ENCODE measurements at places on chromosomes 6 and 20.

- peaks cover 3% of the 10 kb centered on the region for H3K27me3 ChIP-seq
- H3K4me1 ChIP-seq, result no peaks in the 10 kb centered on the region
- no peaks in the 10 kb centered on the region for H3K36me3 ChIP-seq
- no peak for DNase-seq
- no peak overlapping the region for H3K4me3 ChIP-seq
- H3K27ac ChIP-seq, result no peak overlapping the region
These were observed 64.2 kb downstream of the TFAP2A start for GRCh38 chr6:10350720-10351119.

- no peak for DNase-seq
- H3K4me3 ChIP-seq, result no peak overlapping the region
- no peaks in the 10 kb centered on the region for H3K4me1 ChIP-seq
- H3K27me3 ChIP-seq, result peaks cover under 1% of the 10 kb centered on the region
These were observed 42.7 kb upstream of the SLC22A2 start for GRCh38 chr6:160301339-160301738.

- H3K27me3 ChIP-seq, result no peaks in the 10 kb centered on the region
- no peak overlapping the region for H3K27ac ChIP-seq
These were observed 19.1 kb downstream of the TGM3 start for GRCh38 chr20:2314759-2315439.

DNA sequence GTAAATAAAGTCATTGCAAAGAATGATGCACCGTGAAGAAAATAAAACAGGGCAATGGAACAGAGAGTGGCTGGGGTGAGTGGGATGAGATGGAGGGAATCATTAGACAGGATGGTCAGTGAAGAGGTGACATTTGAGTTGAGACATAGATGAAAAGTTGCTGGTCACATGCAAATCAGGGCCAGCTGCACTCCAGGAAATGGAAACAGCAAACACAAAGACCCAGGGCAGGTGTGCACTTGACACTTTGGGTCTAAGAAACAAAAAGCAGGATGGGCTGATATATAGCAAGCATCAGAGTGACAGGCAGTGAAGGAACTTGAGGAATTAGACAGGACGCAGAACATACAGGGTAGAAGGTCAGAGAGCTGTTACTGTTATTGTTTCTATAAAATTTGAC, 171.5 kb upstream of the RIPOR2 start:
- no peak overlapping the region for H3K27ac ChIP-seq
- no peaks in the 10 kb centered on the region for H3K4me1 ChIP-seq
- no peak overlapping the region for H3K4me3 ChIP-seq
- no peak for DNase-seq
- peaks cover 74% of the 10 kb centered on the region for H3K36me3 ChIP-seq

- no peak overlapping the region for H3K4me3 ChIP-seq
- DNase-seq, result no peak
- H3K4me1 ChIP-seq, result no peaks in the 10 kb centered on the region
- H3K27ac ChIP-seq, result no peak overlapping the region
- no peaks in the 10 kb centered on the region for H3K36me3 ChIP-seq
These were observed 52.4 kb upstream of the NXT1 start for GRCh38 chr20:23298155-23298554.

DNA sequence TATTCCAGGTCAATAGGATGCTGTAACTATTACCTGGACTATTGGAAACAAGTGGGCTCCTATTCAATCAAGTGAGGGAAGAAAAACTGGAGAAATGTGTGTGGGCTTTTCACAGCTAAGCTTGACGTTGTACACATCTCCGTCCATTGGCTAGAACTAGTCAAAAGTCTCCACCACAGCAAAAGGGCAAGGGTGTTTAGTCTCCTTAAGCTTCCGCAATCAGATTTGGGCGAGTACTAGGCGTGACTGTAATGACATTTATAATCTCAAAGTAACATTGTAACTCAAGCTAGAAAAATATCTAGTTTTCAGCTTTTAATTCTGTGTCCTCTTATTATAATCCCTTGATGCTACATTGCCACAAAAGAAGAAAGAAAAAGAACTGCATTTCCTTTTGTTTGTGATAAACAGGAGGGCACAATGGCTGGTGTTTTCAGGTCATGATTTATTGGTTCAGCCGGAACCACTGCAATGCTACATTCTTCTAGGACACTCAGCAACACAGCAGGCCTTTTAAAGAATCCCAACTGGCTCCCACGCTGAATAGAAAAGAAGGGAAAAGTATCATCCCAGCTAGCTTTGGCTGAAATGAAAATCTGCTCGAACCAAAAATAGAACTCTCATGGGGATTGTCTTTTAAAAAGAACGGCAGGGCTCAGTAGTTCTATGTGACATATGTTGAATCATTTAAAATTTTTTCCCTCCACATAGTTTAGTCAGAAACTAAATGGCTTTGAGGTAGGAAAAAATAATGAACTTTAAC, 387.7 kb downstream of the BTBD3 start:
- H3K27ac ChIP-seq, result no peak overlapping the region
- H3K36me3 ChIP-seq, result no peaks in the 10 kb centered on the region
- no peak overlapping the region for H3K4me3 ChIP-seq
- H3K27me3 ChIP-seq, result no peaks in the 10 kb centered on the region

DNA sequence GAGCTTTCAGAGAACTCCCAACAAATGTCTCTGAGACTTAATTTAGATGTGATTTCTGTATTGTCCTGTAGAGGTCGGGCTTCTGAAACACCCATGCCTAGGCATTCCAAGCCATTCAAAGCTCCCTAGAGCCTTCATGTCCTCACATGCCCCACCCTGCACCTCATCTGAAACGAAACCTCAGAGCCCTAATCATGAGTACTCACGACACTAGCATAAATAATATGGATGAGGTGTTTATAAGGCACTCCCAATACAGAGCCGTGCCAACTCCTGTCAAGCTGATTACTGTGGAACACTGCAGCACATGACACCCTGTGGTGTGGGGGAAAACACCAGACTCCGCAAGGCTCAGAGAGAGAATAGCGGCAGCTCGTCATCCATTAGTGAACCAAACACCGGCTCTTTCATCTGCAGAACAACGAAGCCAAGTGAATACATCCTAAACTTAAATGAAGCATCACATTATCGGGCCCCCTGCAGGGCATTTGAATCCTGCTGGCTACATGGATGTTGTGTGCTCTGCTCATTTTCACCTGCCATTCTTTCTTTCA, 83.8 kb downstream of the FNDC1 start:
- H3K27me3 ChIP-seq, result no peaks in the 10 kb centered on the region
- no peaks in the 10 kb centered on the region for H3K36me3 ChIP-seq
- no peak for DNase-seq
- no peak overlapping the region for H3K4me3 ChIP-seq
- H3K27ac ChIP-seq, result no peak overlapping the region

DNA sequence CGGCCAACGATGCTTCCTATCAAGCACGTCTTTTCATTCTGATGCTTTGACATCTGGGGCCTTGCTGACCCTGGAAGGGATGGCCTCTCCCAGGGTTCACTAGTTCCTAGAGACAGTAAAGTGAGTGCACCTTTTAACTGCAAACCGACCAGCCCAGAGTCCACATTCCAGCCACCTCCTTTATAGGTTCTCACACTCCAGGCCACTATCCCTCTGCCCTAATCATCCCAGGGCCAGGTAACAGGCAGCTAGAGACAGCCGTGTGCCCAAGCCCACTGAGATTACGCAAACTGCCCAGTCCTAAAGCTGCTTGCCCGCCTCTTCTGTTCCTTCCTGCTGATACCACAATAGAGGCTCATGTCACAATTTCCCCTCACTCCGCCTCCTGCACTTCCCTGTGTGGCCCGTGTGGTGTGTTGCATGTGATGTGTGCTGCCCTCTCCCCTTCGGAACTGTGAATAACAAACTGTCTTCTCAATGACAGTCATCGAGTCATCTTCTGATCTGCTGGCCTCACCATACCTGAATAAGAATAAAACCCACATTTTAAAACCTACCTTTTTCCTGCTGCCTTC, 123.7 kb upstream of the EXOC2 start:
- DNase-seq, result no peak
- H3K27ac ChIP-seq, result no peak overlapping the region

- H3K27me3 ChIP-seq, result no peaks in the 10 kb centered on the region
- no peaks in the 10 kb centered on the region for H3K36me3 ChIP-seq
- H3K27ac ChIP-seq, result no peak overlapping the region
- DNase-seq, result no peak
These were observed 23.1 kb downstream of the LBP start for GRCh38 chr20:38369389-38369788.

DNA sequence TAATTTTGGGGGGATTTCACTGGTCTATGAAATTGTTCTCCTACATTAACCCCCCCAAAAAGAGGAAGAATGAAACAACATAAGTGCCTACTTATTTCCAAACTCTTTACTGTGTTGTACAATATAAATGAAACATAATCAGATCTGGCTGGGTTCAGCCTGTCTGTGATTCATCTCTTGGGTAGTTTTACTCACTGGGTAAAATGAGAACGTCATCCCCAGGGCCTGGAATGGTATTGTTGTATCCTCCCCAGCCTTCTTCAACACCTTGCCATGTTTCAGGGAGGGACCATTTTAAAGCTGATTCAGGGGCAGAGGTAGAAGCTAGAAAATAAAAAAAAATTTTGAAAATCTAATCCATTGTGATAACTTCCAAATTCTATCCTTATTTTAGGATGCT, 256.7 kb downstream of the PKHD1 start:
- H3K4me1 ChIP-seq, result no peaks in the 10 kb centered on the region
- H3K4me3 ChIP-seq, result no peak overlapping the region
- H3K27ac ChIP-seq, result no peak overlapping the region
- H3K27me3 ChIP-seq, result no peaks in the 10 kb centered on the region
- no peak for DNase-seq
- no peaks in the 10 kb centered on the region for H3K36me3 ChIP-seq

DNA sequence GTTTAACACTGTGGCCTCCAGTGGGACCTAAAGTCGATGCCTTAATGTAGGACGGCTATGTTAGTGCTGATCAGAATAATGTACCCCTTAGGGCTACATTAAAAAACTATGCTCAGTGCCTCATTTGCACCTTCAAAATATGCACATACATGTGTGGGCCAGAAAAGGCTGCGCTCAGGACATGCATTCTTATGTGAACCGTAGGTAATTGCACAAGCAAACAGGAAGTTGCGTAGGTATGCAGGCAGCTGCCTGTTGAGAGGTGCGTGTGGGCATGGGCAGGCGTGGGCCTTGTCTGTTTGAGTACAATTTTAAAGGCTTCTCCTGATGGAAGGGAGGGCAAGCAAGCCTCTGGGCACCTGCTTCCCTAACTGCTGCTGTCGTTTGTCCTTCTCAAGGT, 116.2 kb upstream of the JAG1 start:
- H3K4me3 ChIP-seq, result no peak overlapping the region
- no peak for DNase-seq
- no peaks in the 10 kb centered on the region for H3K4me1 ChIP-seq

DNA sequence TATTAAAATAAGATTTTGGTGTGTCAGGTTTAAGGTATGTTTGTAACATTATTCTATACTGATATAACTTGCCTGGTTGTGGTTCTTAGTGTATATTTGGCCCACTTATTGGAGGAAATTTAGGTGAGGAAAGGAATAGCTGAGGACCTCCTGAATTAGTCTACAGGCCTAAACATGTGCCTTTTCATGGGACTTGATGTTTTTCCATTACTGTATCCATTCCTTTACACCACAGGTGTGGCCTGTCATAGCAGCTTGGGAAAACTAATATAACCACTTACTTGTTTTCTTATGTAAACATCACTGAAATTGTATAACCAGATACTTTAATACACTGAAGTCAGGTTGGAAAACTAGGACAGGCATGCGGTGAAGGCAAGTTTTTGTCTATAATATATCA, 27.6 kb downstream of the BCKDHB start:
- H3K36me3 ChIP-seq, result peaks cover 3% of the 10 kb centered on the region
- no peak overlapping the region for H3K27ac ChIP-seq
- no peaks in the 10 kb centered on the region for H3K27me3 ChIP-seq
- no peak for DNase-seq
- H3K4me3 ChIP-seq, result no peak overlapping the region

DNA sequence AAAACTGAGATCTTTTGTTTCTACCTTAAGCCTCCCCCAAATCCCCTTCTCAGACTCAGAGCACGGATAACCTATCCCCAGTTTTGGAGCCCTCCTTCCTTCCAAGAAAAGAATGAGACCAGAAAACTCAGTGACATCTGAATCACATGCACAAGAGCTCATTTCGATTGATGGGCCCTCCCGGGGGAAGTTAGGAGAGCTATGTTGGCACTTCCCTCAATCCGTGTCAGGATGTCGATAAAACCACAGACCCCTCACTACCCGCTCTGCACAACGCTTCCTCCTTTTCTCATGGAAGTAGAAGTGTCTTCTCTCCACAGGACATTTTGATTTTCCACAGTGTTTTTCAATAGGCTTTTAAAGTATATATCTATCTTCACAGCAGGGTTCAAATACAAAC, 332.4 kb downstream of the HACE1 start:
- no peaks in the 10 kb centered on the region for H3K36me3 ChIP-seq
- no peaks in the 10 kb centered on the region for H3K27me3 ChIP-seq
- no peak overlapping the region for H3K27ac ChIP-seq
- no peaks in the 10 kb centered on the region for H3K4me1 ChIP-seq

DNA sequence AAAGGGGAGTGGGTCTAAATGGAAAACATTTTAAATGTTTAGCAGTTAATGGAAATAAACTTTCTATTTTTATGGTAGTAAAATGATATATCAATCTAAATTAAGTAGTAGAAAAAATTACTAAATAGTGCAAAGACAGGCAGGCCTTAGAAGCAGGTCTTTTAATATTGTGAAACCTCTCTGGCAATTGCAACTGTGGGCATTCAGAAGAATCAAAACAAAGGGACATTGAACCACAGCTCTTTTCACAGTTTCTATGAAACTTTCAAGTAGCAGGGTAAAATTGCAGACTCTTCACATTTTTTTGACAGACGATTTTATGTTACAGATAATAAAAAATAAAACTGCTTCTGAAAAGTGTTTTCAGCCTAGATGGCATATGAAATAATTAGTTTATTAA, 533.7 kb downstream of the BCKDHB start:
- H3K36me3 ChIP-seq, result no peaks in the 10 kb centered on the region
- H3K4me1 ChIP-seq, result no peaks in the 10 kb centered on the region
- no peak overlapping the region for H3K27ac ChIP-seq
- H3K27me3 ChIP-seq, result no peaks in the 10 kb centered on the region

- no peak overlapping the region for H3K4me3 ChIP-seq
- H3K36me3 ChIP-seq, result no peaks in the 10 kb centered on the region
- H3K27me3 ChIP-seq, result no peaks in the 10 kb centered on the region
- DNase-seq, result no peak
- no peak overlapping the region for H3K27ac ChIP-seq
- H3K4me1 ChIP-seq, result no peaks in the 10 kb centered on the region
These were observed 6.6 kb upstream of the GFRAL start for GRCh38 chr6:55320696-55321086.

DNA sequence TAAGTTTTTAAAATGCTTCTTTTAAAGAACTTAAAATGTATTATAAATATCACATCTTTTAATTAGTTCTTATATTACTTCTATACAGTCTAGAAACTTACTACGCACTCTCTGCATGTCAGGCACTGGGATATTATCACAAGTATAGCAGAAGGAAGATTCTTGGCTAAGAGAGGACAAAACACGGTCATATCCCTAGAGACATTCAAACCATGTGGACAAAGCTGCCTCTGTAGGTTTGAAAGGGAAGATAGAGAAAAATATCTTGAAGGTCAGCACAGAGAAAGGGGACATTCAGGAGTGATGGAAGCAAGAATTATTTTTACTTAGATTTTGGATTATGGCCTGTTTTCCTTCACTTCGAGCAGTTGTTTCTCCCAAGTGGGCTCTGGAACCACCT, 64.1 kb downstream of the LRRC1 start:
- H3K36me3 ChIP-seq, result no peaks in the 10 kb centered on the region
- no peak for DNase-seq
- no peaks in the 10 kb centered on the region for H3K27me3 ChIP-seq
- H3K27ac ChIP-seq, result no peak overlapping the region
- peaks cover 3% of the 10 kb centered on the region for H3K4me1 ChIP-seq

GRCh38 chr20:14406495-14406894, 69.1 kb upstream of the FLRT3 start:
- no peak overlapping the region for H3K4me3 ChIP-seq
- no peaks in the 10 kb centered on the region for H3K36me3 ChIP-seq
- DNase-seq, result no peak

Measured in CD4-positive, alpha-beta T cell (primary cell).